ENCODE measurements at places on chromosomes 5 and 9. TPM values are rescaled to one million over a fixed set of nuclear protein-coding genes. Genes with fewer than 3 reads are reported as not detected.

The SLC35D2 gene
- 14.9 TPM for total RNA-seq

DNA sequence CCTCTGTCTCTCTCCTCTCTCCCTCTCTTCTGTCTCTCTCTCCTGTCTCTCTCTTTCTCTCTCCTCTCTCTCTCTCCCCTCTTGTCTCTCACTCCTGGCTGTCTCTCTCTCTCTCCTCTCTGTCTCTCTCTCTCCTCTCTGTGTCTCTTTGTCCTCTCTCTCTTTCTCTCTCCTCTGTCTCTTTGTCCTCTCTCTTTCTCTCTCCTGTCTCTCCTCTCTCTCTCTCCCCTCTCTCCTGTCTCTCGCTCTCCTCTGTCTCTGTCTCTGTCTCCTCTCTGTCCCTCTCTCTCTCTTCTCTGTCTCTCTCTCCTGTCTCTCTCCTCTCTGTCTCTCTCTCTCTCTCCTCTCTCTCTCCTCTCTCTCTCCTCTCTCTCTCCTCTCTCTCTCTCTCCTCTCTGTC lies 25.0 kb downstream of the STK32A start:
- no peak for ATAC-seq

DNA sequence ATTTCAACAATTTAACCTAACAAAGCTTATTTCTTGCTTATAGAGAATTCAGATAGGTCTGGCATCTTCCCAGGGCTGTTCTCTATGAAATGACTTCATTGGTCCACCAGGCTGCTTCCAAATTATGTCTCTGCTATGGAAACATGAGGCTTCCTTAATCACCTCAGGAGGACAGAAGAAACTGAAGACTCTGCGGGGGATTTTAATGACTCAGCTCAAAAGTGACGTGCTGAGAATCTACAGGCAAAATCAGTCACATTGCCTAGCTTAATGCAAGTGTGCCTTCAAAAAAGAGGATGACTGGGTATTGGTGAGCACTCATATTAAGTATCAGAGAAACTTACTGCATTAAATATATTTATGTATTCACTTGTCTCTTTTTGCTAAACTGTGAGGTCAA lies 315.5 kb upstream of the RGMB start:
- no peak for ATAC-seq

GRCh38 chr5:119063579-119064379 lies 7.1 kb upstream of the DMXL1 start:
- peak; percentile 55 for ATAC-seq

Data from esophagus mucosa (tissue), 1 donor.